ENCODE measurements at places on chromosomes 11 and 22.

- DNase-seq, result no peak
Measured at GRCh38 chr11:71240061-71240690, 12.2 kb downstream of the SHANK2 start.

- DNase-seq, result no peak
Measured at GRCh38 chr11:4459500-4459899, 10.4 kb downstream of the OR52K2 start.

DNA sequence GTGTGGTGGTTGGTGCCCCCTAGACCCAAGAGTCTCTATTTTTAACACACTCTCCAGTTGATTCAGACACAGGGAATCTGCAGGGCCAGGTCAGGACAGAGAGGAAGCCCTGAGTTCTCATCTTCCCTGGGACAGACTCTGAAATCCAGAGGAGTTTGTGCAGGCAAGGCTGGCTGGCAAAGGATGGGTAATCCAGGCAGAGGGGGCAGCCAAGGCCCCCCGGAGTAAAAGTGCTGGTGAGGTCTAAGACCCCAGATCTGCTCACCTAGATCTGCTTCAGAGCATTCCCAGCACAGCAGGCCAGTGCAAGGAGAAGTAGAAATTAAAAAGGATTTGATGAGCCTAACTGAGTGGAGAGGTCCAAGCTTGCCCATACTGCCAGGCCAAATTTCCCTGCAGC lies 40.6 kb upstream of the MN1 start:
- DNase-seq, result no peak

DNA sequence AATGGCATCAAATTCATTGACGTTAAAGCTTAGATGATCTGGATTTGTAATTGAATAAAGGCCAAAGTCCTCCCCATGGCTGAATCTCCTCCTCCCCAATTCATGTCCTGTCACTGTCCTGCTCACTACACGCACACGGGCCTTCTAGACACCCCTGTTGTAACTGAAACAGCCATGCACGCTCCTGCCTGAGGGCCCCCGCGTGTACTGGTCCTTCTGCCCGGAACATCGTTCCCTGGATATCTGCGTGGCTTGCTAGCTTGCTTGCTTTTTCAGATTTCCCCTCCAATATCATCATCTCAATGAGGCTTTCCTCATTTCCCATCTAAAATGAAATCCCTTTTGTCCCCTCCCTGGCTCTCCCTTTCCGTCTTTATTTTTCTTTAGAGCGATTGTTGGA lies 15.3 kb downstream of the PKNOX2 start:
- DNase-seq, result no peak

DNA sequence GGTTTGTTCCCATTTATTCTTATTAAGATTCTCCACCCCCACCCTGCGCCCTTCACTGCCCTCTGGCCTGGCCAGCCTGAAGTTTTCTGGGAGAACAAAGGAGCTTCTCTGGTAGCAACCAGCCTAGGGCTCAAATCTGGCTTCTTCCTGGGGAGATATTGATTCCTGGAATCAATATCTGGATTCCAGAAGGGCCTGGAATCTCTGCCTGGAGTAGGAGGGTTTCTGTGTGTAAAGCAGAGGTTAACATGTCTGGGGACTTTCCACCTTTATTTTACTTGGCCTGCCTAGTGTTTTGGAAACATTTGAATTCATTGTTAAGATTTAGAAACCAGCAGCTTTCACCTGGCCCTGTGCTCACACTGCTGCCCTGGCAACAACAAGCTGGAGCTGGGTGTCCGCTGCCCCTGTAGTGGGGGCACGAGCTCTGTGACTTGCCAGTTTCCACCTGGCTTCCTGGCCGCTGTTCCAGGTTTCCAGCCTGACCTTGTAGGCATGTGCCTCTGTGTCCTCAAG lies 5.5 kb downstream of the C11orf91 start:
- DNase-seq, result no peak

- no peak for DNase-seq
Measured at GRCh38 chr11:1493650-1494244, 7.2 kb upstream of the MOB2 start.

DNA sequence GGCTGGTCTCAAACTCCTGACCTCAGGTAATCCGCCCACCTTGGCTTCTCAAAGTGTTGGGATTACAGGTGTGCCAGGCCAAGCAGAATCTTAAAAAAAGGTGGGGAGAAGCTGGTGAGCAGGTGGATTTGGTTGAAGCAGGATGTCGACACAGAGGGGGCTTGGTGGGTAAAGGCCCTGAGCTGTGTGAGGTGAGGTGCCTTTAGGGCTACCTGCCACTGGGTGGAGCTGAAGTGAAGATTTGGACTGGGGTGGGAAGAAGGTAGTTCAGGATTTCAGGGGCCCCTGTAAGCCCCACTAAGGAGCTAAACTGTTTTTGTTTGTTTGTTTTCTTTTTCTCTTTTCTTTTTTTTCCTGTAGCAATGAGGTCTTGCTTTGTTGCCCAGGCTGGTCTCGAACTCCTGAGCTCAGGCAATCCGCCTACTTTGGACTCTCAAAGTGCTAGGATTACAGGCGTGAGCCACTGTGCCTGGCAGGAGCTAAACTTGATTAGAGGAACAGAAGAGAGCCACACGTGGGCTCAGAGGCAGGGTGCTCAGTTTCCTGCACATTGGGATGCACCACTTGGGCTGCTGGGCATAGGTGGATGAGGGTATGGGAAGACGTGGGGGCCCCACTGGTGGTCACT lies 6.0 kb downstream of the P2RX6 start:
- DNase-seq, result no peak

DNA sequence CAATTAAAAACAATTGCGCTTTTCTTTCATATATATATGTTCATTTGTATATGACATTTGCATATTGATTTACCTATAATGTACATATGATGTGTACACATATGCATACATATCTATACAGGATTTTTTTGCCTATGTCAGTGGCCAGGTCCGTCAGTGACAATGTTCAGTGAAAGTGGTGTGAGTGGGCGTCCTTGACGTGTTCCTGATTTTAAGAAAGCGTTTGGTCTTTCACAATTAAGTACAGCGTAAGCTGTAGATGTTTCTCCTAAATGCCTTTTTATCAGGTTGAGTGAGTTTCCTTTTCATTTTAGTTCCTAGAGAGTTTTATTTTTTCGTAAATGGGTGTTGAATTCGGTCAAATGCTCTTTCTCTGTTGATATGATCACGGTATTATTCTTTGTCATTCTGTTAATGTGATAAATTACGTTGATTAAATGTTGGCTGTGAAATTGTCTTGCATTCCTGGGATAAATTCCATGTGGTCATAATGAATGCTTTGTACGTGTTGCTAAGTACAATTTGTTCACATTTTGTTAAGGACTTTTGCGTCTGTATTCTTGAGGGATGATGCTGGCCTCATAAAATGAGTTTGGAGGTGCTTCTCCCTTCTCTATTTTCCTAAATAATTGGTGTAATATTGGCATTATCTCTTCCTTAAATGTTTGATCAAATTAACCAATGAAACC lies 10.6 kb upstream of the GNB1L start:
- no peak for DNase-seq

GRCh38 chr11:113131036-113131775 lies 170.0 kb downstream of the NCAM1 start:
- DNase-seq, result no peak
